ENCODE measurements at places on chromosomes 13 and 19.
A peak's percentile ranks its signal among the peaks of the same experiment; 100 is the strongest.

DNA sequence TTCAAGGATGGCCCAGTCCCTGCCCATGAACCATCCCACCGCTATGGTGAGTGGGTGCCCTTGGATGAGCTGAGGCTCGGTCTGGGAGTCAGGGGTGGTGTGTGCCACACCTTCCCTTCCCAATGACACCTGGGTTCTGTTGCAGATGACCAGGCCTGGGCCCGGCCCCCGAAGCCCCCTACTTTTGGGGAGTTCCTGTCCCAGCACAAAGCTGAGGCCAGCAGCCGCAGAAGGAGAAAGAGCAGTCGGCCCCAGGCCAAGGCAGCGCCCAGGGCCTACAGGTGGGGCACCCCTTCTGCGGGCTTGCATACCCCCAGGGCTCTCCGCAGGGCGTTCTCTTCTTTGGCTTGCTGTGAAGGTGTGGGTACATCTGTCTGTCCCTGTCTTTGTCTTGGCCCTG is 4.3 kb upstream of the INAFM1 start:
- no peak for DNase-seq

GRCh38 chr19:55087542-55087901 is 11.9 kb downstream of the EPS8L1 start:
- no peak for DNase-seq

- DNase-seq = no peak
Measured at GRCh38 chr19:29478578-29479565, 46.9 kb upstream of the VSTM2B start.

- peak; percentile 39 for DNase-seq
Measured at GRCh38 chr13:48235341-48236135, 2.5 kb downstream of the ITM2B start.

- DNase-seq = no peak
Measured at GRCh38 chr19:16398530-16399249, 73.1 kb downstream of the EPS15L1 start.
